Stimulated activated CD8-positive, alpha-beta memory T cell treated with anti-CD3 and anti-CD28 coated beads, Interleukin-15, amount 100 ng/mL, for 4 hours (primary cell): ENCODE measurements at places on chromosomes 4 and X.

GRCh38 chrX:3655181-3655580 lies 58.3 kb downstream of the PRKX start:
- no peak for DNase-seq

DNA sequence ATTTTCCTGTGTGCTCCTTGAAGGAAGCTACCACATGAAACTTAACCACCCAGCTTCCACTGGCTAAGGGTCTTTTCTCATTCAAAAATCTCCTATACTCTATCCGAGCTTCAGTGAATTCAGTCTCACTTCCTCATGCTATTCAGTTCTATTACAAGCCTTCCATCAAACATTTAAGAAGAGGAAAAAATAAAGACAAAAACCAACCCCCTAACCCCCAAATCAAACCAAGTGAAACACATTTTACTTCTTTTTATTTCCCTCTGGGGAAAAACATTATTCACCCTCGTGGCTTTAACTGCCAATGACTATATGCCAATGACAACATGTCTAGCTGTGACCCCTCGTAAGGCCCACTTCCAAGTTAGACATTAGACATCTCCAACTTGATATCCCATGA lies 16.2 kb upstream of the WDR19 start:
- DNase-seq = no peak

DNA sequence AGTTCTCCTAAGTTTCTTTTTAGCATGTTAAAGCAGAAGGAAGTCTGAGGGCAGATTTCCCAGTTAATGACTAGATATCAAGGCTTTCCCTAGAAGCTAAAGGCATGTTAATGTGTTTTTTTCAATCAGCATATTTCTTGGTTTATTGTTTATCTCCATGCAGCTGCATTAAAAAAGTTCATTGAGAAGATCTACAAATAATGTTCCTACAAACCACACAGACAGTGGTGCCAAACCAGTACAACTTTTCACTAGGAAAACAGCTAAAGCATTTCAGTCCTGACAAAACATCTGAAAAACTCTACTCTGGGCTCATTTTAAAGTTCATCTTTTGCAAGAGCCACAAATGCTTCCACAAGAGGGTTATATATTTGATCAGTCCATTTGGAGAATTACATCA lies 320.0 kb downstream of the ADGRL3 start:
- no peak for DNase-seq

DNA sequence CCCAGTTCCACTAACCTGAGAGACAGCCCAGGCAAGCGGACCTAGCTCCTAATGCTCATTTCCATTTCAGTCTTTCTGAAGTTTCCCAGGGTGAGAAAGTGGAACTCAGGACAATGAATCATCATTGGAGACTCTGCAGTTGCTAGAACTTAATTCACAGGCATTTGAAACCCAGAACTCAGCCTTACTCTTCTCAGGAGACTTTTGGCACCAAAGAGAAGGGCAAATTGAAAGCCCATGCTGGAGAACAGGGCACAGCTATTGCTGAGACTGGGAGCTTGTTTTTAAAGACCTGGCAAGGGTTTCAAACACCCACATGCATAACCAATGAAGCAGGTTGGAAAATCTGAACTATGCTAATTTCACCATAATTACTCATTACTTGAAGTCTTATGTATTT lies 36.0 kb downstream of the BST1 start:
- no peak for DNase-seq

- no peak for DNase-seq
Measured at GRCh38 chr4:61245069-61245714, 45.1 kb downstream of the ADGRL3 start.

DNA sequence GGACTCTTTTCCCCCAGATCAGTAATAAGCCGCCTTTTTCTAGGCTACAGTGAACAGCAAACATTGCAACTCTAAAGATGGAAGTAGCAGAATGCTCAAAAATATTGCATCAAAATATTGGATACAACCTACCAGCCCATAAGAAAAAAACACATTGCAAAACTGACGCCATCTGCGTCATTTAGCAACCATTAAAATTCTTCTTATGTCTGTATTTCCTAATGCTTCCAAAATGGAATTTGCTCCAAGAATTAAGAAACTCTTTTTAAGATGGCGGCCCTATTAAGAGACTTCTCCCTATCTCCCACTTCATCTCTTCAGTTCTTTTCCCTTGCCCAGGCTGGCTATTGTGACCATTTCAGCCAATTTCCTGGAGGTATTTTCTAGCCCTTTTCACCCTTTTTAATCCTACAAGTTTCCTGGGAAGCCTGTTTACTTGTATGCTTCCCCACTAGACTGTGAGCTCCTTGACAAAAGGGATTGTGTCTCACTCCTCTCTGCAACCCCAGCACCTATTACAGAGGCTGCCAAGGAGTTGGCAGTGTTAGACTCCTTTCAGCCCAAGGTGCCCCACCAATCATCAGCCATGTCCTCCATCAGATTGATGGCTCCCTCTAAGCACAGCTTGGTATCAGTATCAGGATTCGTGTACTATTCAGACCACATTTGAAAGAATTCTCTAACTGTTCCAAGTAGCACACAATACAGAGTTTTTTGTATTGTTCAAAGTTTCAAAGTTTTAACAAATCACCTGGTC lies 4.4 kb downstream of the GPC3 start:
- no peak for DNase-seq

DNA sequence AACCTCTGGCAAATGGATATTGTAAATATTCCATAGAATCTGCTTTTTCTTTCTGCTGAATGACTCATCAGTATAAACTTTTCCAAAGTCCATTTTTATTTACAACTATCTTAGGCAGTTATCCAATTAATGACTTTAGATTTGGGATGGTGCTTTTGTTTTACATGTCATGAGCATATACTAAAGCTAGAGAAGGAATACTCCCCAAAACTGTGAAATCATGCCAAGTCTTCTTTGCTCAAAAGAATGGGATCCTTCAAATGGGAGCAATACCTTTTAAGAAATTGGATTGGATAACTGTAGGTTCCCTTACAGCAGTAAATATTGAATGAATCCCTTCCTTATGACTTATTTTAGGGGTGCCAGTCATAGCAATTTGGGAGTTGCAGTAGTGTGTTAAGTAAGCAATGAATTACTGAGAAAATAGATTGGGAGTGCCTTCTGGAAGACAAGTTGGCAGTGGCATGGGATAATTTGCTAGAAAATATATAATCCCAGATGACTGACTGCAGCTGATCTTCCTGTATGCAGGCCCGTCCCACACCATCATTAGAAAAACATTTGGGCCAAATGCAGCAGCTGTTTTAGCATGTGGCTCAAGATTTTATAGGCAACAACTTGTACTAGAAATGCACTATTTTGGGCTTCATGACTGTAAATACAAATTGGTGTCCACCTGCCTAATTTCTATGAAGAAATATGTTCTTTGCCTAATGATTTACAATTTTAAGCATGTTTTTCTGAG lies 2.8 kb downstream of the TMPRSS11D start:
- DNase-seq = no peak

- no peak for DNase-seq
Measured at GRCh38 chr4:186932631-186933187, 209.1 kb upstream of the FAT1 start.

DNA sequence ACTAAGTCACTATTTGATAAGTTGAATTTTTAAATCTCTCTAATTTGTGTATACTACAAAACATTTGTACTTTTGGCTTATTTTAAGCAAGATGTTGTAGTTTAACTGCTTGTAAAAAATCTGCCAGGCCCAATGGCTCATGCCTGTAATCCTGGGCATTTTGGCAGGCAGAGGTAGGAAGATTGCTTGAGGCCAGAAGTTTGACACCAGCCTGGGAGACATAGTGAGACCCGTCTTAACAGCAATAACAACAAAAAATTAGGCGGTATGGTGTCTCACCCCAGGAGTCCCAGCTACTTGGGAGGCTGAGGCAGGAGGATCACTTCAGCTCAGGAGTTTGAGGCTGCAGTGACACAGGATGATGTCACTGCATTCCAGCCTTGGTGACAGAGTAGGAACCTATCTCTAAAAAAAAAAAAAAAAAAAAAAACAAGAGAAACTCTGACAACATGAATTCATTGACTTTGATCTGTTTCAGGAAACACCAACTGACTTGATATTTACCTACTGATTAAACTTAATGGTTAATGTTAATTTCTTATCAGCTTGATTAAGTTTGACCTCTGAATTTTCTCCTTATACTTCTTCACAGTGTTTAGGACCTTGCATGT lies 8.9 kb downstream of the FHIP1A start:
- no peak for DNase-seq

- DNase-seq = no peak
Measured at GRCh38 chr4:157052429-157053040, 23.4 kb upstream of the GLRB start.

- no peak for DNase-seq
Measured at GRCh38 chr4:85726555-85726954, 251.6 kb downstream of the ARHGAP24 start.

- no peak for DNase-seq
Measured at GRCh38 chr4:55033296-55033695, 92.1 kb downstream of the KDR start.

DNA sequence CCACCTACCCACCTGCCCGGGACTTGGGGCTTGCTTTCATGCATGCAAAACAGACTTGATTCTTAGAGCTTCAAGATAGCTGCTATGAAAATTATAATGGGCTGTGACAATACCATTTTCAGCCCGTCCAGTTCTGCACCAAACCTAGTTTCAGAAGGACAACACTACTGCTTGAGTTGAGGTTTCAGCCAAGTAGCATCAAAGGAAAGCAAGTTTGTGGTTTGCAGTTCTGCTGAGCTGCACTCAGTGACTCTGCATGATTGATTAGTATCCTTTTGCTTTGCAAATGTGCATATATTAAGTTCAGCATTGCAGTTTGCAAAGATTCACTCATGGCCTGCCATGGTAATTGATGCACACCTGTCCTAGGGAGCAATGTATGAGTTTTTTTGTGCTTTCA lies 442.7 kb downstream of the RPA4 start:
- DNase-seq = no peak

GRCh38 chrX:78237127-78237526 lies 90.3 kb downstream of the CYSLTR1 start:
- DNase-seq = no peak

DNA sequence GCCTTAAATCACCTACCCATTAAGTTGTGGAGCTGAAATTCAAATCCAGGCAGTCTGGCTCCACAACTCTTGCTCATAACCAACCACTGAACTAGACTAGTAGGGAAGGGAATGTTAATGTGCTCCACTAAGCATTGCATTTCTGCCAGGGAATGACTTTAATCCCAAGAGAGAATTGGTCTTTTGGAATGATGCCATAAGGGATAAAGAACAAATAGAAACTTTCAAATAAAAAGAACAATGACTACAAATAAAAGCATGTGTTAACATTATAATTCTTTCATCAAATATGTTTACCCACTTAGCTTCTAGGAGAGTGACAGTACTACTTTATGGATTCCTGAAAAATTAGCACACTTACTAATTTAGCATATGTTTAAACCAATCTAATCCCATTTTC lies 905.9 kb downstream of the CENPC start:
- no peak for DNase-seq

GRCh38 chrX:129908636-129909035 lies 2.7 kb downstream of the UTP14A start:
- DNase-seq = no peak

GRCh38 chrX:78116766-78117165 lies 12.7 kb downstream of the PGK1 start:
- no peak for DNase-seq

DNA sequence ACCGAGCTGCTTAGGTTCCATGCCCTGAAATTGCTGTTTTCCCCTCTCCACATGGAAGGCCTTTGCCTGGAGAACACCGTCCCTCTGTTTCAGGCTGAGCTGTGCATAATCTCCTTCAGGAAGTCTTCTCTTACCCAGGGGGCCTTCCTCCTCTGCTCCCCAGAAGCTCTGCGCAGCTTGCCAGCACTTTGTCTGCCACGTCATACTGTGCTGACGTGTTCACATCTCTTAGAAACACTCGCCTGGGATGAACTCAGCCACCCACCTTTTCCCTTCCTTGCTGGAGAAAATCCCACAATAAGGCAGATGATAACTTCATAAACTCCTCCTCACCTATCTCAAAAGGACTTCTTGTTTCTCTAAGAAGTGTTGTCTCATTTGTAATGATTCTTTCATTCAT lies 110.7 kb downstream of the ARHGAP10 start:
- DNase-seq = no peak

DNA sequence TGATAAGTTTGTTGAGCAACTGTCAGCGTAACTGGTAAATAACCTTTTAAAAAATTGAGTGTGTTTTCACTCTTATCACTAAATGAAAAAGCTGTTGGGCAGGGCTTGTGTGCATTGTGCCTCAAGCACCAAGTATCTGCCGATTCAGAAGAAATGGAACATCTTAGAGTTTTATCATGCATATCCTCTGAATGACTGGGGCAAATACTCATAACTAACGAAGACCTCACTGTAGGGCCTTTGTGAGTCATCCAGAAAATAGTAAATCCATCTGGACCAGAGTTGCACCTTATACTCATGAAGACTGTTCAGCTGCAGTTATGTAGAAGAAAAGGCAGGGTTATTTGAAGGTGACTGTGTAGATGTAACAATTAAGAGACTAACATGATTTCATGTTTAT lies 222.1 kb downstream of the CAMK2D start:
- DNase-seq = no peak

DNA sequence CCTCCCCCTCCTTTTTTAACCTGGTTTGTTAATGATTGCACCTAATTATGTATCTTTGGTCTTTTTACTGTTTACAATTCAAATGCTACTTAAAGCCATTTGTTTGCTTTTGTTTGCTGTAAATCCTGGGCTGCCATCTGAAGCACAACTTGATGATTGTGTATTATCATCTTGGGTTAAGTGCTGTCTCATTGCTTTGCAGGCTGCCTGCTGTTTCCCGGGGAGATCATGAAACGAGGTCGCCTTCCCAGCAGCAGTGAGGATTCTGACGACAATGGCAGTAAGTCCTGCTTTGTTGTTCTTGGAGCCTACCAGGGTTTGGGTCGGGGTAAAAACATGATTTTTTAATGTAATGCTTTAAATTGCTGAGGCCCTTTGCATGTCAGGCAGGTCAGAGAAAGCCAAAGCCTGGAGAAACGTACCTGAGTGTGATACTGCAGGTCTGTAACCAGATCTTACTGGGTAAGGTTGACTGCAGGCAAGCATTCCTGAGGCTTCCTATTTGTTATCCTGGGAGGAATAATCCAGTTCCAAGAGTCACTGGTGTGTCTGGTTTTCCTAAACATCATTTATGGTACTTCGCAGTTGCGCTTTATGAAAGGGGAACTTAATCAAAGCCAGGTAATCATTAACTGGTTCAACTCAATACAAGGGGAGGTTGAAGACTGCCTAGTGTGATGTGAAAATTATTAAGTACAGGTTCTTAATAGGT lies 22.2 kb downstream of the JADE1 start:
- no peak for DNase-seq

GRCh38 chrX:24014388-24015018 lies 12.5 kb downstream of the KLHL15 start:
- DNase-seq = peak; percentile 15

DNA sequence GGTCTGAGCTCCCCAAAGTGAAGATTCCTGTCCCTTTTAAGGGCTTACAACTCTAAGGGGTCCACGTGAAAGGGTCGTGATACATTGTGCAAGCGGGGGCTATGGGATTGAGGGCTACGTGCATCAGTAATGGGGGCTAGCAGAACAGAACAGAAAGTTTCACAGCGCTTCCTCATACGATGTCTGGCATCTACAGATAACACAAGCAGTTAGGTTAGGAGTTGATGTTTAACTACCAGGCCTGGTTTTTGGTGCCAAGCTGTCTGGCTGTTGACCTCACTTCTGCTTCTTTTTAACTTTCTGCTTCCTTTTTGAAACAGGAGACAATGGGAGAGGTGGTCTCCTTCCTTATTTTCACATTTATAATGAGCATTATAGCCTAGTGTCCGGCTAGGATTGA lies 368.6 kb upstream of the CXorf51A start:
- no peak for DNase-seq

GRCh38 chr4:15506464-15506863 lies 36.8 kb downstream of the CC2D2A start:
- DNase-seq = no peak
